HT1080 (cell line): ENCODE measurements at places on chromosomes 7 and 10.

GRCh38 chr7:20301311-20301939 is 29.3 kb upstream of the ITGB8 start:
- DNase-seq, result peak; percentile 59

GRCh38 chr10:124450012-124450782 is at the start of gene NKX1-2:
Gene NKX1-2, minus strand, starts transcription at chr10:124450035. Its CDS starts 92 bp downstream, at chr10:124449943.
- no peak for DNase-seq

DNA sequence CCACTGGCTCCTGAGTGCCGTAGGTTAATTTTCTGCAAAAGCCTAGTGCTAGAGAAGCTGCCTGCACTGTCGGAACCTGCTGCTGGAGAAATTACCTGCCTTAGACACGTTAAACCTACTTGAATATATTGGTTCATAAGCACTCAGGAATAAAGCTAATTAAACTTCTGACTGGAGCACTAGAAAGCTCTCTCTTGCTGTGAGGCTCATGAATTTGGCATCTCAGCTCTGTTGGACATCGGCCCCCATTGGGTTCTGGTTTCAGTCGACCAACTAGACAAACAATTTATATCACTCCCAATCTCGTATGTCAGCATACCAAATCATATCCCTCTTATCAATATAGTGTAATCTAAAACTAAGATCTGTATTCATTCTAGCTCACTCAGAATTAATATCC is 52.4 kb upstream of the SEMA3C start:
- DNase-seq, result no peak

DNA sequence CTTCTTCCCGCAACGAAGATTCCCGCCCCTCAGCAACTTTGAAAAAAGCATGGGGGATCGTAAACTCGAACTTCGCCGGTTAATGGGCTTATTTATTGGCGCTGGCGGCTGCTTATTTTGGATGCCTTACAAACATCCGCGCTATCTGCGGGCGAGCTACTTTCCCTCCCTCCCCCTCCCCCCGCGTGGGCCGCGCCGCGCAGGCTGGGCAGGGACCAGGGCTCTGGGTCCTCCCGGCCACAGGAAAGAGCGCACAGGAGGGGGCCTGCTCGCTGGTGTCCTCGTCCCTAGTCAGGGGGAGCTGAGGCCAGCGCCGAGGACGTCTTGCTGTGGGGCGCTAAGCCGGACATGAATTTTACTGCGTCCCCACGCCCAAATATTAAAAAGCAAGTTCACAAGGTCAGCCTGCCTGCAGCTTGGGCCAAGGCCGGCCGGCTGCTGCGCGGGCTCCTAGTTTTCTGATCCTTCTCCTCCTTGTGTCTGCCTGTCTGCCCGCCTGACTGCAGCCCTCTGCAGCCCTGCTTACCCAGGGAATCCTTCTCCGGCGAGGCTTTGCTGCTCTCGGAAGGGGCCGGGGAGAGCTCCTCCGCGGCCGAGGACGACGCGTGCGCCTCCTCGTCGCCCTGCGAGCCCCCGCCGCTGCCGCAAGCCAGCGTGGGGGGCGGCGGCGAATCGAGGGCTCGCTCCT is 1.2 kb downstream of the HOXA10 start:
- DNase-seq, result peak; percentile 66

DNA sequence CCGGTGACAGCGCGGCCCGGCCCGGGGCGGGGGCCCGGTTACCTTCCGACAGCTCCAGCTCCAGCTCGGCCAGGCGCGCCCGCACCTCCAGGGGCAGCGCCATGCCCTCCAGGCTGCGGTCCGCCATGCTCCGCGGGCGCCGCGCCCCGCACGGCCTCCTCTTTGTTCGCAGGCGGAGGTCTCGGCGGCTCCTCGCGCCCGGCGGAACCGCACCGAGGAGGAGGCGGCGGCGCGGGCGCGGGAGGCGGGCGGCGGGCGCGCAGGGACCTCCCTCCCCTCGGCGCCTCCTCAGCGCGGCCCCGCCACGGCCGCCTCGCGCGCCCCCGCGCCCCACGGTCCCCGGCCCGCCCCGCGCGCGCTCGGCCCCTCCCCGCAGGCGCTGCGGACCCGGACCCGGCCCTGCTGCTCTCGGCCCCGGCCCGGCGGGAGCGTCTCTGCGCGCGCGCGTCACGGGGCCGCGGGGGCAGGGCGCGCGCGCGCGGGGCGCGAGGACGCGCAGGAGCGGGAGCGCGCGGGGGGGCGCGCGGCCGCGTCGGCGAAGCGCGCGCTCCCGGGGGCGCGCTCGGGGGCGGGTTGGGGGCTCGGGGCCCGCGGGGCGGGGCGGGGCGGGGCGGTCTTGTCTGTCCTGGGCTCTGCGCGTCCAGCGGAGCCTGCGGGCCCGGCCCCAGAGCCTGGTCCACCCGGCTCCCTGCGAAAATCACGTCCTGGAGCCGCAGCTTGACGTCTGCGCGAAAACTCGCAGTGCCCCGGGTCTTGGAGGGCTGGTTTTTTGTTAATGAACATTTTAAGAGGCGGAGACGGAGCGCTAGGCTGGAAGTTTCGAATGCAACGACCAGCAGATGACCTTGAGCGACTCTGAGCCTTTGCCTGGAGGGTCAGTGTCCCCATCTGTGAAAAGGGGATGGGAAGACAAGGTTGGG is at the start of gene DIP2C:
DIP2C (minus strand) TSS at position 217 of the 920 bp plus-strand sequence; CDS start at position 127, 90 bp downstream.
- no peak for DNase-seq

GRCh38 chr7:147013825-147014224 is 897.2 kb downstream of the CNTNAP2 start:
- DNase-seq, result no peak

- peak; percentile 14 for DNase-seq
These were observed 8.8 kb upstream of the GET4 start for GRCh38 chr7:867406-868188.

- peak; percentile 85 for DNase-seq
These were observed 397.3 kb downstream of the PPP1R3A start for GRCh38 chr7:113521468-113521867.

- DNase-seq, result no peak
These were observed 553.1 kb downstream of the PTPRN2 start for GRCh38 chr7:158034571-158034970.

DNA sequence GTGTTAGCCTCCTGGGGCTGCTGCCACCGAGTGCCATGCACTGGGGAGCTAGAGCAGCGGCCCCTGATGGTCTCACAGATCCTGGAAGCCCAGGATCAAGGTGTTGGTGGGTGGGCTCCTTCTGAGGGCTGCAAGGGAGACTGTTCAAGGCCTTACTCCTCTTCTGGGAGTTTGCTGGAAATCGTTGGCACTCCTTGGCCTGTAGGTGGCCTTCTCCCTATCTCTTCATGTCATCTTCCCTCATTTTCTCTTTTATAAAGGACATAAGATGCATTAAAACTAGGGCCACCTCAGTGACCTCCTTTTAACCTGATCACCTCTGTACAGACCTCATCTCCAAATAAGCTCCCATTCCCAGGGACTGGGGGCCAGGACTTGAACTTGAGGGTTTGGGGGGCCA is 27.0 kb upstream of the ZNF862 start:
- DNase-seq, result peak; percentile 22

DNA sequence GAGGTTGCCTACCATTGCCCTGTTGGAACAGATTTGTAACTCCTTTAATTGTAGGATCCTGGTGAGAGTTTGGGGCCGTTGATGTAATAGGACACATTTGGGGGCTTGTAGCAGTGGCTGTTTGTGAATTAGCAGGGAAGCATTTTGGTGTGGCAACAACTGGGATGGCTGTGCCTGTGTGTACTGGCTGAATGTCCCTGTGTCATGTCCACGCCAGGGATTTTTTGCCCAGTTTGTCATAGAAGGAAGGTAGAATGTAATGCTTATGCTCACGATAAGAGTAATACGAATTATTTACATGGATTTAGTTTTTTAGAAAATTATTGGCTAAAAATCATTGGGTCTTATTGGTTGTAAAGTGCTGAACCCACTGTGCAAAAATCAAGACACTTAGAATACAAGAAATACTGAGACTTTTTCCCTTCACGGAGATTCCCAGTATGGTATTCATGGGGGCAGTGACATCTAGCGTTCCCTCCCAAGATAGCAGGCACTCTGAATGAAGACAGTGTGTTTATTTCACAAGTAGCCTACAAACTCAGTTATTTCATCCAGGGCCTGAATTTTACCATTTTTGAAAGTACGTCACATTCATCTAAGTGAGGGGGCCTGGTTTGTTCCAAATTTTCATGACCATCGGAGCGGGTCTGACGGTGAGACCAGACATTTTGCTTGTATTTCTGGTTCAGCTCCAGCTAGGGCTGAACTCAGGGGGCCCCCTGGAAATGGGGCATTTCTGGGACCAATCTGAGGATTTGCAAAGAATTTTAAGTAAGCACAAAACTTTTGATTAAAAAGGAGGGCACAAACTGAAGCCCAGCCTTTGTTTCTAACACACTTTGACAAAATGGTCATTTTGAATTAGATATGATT is 74.7 kb downstream of the CACNB2 start:
- peak; percentile 22 for DNase-seq

- DNase-seq, result peak; percentile 82
These were observed 262.1 kb downstream of the CREB5 start for GRCh38 chr7:28674359-28674782.

- DNase-seq, result peak; percentile 13
These were observed 36.6 kb upstream of the LRRC18 start for GRCh38 chr10:48976196-48976595.

- DNase-seq, result peak; percentile 59
These were observed 159.3 kb downstream of the LCOR start for GRCh38 chr10:96991313-96991841.

DNA sequence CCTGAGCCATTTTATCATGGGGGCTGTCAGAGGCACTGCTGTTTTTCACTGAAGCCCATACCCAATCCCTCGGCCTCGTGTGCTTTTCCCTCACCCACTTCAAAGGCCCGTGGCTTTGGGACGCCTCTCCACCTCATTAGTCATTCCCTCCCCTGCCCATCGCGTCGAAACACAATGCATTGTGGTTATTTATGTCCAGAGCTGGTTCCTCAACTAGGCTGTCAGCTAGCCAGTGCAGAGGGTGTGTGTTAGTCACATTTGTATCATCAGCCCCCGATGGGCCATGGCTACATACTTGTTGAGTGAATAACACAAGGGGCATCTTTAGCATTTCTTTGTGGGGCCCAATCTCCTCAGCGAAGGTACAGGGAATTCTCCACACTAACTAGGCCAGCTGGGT is 3.8 kb upstream of the CRCP start:
- DNase-seq, result peak; percentile 98

GRCh38 chr10:120609006-120609405 is 152.0 kb downstream of the PLPP4 start:
- no peak for DNase-seq

- DNase-seq, result peak; percentile 87
These were observed 161.5 kb upstream of the SH2B2 start for GRCh38 chr7:102125127-102125596.

- DNase-seq, result no peak
These were observed 57.8 kb downstream of the EBLN1 start for GRCh38 chr10:22159979-22160378.

DNA sequence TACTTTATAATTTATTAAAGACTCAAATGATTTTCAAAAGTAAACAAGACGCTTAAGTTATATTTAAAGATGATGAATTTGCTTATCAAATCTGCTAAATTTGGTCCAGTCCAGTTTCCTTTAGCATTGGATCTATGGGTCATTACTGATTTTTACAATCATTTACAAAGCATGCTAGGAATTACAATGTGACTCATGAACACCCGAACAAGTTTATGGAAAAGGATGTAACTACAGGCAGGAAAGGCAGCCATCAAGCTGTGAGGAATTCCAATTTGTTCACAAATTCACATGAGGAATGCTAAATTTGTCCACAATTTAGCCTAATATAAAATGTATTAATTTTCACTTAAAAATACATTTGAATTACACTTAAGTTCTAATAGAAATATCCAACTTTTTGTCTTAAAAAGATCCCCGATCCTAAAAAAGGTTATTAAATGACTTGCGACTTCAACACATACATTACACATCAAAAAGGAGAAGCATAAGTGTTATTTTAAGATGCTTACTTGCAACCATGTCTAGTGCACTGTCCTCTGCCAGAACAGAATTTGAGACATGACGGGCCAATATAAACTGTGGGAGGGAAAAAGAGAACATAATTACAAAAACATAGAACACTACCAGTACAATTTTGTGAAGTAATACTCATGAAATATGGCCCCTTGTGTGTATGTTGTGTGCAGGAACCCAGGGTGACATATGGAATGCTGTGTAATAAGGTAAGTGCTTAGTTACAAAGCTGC is 194.2 kb upstream of the SLC26A5 start:
- peak; percentile 65 for DNase-seq

DNA sequence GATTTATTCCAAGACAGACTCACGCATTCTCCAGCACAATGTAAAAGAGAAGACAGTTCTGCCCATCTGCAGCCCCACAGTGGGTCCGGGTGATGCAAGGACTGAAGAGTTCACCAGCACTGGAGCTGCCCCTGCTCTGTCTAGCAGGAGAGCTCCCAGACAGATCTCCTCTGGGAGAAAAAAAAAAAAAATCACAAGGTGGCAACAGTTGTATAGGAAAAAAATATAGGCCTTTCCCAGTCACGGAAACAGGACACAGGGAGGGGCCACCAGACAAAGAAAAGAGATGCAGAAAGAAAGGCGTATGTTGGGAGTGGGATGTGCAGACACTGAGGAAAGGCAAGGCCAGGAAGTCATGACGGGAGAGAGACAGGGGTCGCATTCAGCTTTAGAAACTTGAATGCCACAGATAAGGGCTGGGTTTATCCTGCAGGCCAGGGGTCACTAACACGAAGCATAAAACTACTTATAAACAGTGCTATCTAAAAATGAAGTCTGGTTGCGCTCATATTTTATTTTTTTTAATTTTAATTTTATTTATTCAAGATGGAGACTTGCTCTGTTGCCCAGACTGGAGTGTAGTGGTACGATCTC is 54.1 kb downstream of the FAM171A1 start:
- DNase-seq, result no peak

- DNase-seq, result no peak
These were observed 60.8 kb upstream of the PPIF start for GRCh38 chr10:79286318-79286951.

DNA sequence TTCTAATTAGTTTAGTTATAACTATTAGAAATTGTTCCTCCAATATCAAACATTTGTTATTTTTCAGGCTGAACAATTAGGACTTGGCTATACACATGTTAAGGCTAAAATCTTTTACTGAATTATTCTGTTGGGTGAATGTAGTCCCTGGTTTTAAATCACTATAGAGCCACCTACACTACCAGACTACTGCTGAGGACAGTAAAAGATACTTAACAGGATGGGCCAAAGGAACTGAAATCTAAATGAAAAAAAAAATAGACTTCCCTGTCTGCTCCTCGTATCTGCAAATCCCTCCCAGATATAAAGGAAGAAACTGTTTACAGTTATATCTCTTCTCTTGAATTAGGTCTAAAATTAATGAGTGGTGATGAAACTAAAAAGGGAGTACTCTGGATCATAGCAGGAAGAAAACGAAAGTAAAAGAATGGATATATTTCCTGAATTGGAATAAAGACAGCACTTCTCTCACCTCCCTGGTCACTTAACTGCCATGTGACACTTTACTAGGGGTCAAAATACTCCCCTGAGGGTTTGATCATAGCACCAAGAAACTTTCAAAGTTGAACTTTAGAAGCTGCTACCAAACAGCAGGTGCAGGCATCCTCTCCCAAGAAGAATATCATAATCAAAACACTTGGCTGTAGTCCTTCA is 12.7 kb downstream of the FBXW4 start:
- DNase-seq, result peak; percentile 20
